AG04450 (cell line): ENCODE measurements at places on chromosomes 3 and 15. TPM values are rescaled to one million over a fixed set of nuclear protein-coding genes. Genes with fewer than 3 reads are reported as not detected.
A peak's percentile ranks its signal among the peaks of the same experiment; 100 is the strongest.

DNA sequence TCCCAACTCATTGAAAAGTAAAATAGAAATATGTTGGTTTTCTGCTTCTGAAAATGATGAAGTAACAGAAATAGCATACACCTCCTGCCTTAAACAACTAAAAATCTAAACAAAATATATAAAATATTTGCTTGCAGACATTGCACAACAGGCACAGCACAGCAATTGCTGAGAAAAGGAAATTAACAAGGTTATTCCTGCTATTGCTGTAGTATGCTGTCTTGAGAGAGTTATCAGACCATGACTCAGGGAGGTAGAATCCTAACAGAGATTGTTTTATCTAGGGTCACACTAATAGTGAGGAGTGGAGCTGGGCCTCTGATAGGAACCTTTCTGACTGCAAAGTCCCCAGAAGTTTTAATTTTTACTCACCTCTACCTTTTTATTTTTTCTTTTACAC, 72.6 kb downstream of the ZBTB20 start:
- DNase-seq, result peak; percentile 30

- DNase-seq, result peak; percentile 82
Observed at GRCh38 chr3:8990266-8991215, 27.3 kb upstream of the RAD18 start.

GRCh38 chr15:64263567-64263966, 92.4 kb downstream of the CSNK1G1 start:
- DNase-seq, result no peak

GRCh38 chr3:169627073-169627472, 36.4 kb downstream of the MECOM start:
- no peak for DNase-seq

DNA sequence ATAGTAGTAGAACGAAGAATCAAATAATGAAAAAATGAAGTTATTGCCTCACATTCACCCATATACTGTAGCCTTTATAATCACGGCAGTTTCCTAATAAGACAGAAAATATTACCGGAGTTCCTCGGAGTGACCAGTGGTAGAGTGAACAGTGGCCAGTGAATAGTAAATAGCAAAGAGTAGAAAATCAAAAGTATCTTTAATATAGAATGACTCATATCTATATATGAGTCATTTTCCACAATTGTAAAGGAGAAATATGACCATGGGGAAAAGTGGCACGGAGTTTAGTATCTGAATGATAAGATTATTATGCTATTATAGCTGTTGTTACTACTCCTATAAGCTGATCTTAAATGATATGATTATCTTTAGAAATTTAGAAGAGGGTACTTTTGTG, 38.5 kb downstream of the ZBTB20 start:
- DNase-seq, result no peak

DNA sequence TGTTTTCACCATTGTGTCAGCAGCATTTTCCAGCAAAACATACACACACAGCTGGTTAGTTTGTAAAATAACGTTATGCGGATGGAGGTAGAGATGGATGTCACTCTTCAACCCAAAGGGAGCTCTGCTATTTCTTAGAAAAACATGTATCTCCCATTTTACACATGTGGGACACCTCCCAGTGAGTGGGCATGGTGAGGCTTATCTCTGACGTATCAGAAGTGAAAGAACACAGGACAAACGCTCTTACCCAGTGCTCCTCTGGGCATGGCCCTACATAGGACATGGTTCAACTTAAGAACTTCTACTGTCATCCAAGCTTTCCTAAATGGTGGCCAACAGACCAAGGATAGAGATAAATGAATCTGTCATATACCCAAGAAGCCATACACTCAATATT, 2.1 kb downstream of the FAM240A start:
- DNase-seq, result no peak

DNA sequence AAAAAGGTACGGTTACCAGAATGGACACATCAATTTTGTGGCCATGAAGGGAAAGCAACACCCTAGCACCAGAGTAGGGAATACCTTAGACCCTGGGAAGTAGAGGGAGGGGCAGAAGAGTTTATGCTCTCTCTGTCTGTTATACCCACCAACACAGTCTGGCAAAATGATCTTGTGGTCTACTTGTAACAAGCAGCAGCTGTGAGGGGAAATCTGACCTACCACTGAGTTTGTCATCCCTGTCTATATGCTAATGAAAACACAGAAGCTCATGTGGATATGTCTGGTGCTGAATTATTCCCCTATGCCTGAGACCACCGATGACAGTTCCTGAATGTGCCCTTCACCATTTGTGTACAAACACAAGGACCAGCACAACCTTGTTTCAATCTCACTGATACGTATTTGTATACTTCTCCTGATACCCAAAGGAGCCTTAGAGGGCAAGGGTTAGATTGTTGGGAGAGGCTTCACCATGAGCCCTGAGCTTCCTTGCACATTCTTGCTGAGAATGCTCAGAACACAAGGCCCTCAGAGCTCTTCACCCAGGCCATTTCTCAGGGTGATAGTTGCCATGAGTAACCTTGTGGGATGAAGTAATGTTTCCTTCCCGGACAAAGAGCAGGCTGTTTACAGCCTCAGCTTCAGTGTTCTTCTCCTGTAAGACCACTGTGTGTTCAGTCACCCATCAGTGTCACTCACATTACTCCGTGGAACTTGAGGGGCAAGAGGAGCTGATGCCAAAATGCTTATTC, 24.7 kb upstream of the ZNF639 start:
- no peak for DNase-seq

GRCh38 chr3:129934234-129935123, 40.0 kb upstream of the TRH start:
- no peak for DNase-seq

- no peak for DNase-seq
Observed at GRCh38 chr15:100263721-100264455, 77.9 kb downstream of the ADAMTS17 start.

GRCh38 chr3:119913021-119913420, 131.1 kb downstream of the NR1I2 start:
- no peak for DNase-seq

GRCh38 chr15:85330901-85331588, 49.4 kb upstream of the AKAP13 start:
- DNase-seq, result no peak

DNA sequence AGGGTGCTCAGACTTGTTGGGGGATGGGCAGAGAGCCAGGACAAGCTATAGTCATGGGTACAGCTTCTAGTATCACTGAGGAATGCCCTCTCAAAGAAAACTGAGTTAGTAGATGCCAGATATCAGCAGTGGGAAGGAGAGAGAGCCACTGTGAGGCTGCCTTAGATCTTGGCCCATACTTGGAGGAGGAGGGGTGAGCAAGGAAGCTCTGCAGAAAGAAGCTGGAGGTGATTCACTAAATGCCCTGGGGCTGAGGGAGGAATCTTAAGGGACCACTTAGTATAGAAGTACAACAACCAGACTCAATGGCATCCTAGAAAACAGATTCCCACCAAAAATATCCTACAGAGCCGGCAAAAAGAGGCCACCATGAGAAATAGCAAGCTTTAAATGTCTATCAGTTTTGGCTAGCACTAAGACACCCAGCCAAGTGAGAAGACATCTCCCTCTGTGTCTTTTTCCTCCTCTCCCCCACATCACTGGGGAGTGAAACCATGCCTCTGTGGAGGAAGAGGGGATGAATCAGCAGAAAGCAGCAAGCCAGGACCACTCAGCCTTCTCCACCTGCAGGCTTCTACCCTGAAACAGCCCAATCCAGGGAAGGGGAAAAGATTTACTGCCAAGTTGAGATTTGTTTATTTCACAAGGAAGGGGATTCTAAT, 282.5 kb upstream of the STT3B start:
- DNase-seq, result no peak

DNA sequence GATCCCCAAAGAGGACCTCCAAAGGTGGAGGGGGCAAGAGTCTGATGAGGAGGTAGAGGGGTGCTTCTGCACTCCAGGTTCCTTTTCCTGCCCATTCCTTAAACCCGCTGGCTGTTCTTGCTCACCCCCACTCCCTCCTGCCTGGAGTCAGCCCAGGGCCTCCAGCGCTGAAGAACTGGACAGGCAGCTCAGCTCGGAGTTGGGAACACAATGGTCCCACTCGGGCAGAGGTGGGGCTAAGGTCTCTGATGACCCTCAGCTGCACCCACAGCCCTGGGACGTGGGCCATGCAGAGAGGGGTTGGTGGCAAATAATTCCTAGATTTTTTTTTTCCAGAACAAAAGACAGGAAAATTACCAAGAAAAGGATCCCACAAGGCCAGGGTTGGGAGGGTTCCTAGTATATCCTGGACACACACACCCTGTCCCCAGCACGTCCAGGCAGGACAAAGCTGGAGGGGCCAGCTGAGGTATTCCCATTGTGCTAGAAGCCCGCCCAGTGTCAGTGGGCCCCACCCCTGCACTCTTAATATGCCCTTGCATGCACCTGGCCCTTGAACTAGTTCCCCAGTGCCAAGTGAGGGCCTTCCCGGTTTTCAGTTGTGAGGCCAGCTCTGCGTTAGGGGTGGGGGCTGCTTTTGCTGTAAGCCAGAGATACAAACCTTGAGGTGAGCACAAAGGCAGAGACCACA, 22.1 kb upstream of the IP6K2 start:
- DNase-seq, result no peak

DNA sequence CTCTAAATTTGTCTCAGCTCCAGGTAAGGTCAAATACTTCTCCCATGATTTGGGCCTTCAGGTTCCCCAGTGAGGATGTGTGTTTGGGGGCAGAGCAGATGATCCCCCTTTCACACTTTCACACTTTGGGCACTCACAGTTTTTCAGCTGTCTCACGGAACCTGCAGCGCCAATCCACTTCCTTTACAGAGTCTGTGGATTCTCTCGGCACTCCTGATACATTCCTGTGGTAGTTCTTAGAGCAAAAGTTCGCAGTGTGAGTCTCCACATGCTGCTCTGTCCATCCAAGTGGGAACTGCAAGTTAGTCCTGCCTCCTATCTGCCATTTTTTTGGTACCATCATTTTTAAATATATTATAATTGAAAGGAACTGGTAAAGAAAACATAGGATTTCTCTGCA, 20.2 kb upstream of the CPOX start:
- DNase-seq, result no peak

DNA sequence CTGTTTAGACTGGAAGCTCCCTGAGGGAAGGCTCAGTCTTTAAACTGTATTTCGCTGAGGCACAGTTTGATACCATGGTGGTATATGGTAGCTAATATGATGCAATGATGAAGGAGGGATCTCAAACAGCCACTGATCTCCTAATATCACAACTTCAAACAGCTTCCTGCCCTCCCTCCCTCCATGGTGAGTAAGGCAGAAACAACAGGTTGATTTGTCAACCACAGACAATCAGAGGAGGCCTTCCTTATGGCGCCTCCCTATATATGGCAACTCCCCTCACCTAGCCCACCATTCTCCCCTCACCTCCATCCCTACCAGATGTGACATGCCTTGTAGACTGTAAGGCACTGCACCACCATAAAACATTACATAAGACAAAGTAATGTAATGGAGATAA, 316.5 kb upstream of the ICE2 start:
- DNase-seq, result no peak

DNA sequence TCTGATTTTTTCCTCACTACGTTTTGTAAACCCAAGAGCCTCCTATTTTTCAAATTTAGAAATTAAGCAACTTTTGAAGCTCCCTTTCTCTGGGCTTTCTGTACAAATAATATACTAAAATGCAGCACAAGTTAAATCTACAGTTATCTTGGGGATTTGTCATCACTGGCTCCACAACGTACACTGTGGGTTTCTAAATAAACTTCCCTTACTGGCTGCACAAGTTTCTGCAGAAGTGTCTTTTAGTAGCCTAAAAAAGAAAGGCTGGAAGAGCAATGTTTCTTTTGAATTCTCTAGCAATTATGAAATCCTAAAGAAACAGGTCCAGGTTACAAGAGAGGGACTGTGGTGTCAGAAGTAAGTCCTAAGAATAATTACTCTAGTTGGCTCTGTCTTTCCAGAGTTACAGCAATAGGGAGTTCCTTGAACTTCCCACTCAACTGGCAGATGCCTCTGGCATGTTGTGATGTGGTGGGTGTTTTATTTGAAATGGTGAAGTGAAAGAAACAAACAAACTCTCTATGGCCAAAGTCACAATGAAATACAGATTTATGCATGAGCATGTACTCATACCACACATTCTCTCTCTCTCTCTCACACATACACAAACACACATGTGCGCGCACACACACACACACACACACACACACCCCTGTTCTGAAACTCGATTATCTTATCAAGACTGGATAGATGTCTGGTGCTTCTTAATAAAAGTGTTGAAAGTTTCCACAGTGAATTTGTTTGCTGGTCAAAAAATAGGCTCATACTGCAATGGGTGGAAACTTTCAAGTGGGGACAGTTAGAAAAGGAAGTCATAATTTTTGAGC, 198.2 kb downstream of the SSR3 start:
- DNase-seq, result no peak

- no peak for DNase-seq
Observed at GRCh38 chr3:34405159-34405558, 606.7 kb downstream of the PDCD6IP start.

- DNase-seq, result no peak
Observed at GRCh38 chr15:71328453-71328852, 213.2 kb downstream of the THSD4 start.

- DNase-seq, result no peak
Observed at GRCh38 chr15:74800559-74801094, 12.0 kb upstream of the LMAN1L start.

- DNase-seq, result no peak
Observed at GRCh38 chr3:104458657-104459056, 908.1 kb upstream of the ALCAM start.

DNA sequence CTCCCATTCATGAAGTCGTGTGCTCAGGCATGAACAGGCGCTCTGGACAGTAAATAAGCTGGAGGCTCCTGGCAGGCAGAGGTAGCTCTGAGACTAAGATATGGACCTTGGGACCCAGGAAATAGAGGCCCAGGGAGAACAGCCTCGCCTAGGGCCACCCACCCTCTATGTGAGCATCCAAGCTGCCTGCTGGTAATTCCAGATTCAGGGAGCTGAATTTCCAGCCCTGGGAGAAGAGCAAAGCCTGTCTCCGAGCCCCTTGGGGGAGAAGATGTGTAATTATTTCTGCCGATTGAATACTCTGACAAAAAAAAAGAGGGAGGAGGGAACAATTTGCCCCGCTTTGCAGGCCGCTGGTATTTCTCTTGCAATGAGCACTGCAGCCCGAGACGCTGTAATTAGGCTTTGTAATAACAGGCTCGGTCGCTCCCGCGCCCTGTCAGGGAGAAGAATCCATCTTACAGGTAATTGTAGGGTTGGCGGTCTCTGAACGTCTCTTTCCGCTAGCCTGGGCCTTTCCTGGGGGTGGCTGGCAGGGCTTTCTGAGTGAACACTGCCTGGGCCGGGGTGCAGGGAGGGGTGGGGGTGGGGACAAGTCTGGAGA, 131.5 kb downstream of the WNT7A start:
- DNase-seq, result no peak

GRCh38 chr15:57358571-57358970, 17.7 kb upstream of the CGNL1 start:
- no peak for DNase-seq

DNA sequence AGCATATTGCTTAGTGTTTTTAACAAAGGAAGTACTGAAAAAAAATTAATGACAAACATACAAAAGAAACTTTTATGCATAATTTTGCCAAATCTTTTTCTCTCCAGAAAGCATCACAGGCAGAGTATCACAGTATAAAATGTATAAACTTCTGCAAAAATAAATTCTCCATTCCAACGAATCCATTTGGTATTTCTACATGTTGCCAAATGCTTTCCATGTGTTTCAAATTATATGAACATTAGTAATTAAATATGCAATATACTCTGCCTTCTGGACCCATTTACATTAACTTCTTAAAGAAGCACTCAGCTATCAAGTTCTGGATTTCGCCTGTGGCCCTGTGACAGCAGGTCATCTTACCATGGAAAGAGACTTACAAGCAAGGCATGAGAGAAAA, 189.1 kb upstream of the ALCAM start:
- no peak for DNase-seq

Gene SLC6A6
- 30.8 and 33.5 TPM in 2 replicates for polyA plus RNA-seq

Gene SV2B
- polyA plus RNA-seq, result not detected in 2 replicates

Gene SLC12A6
- polyA plus RNA-seq, result 16.0 and 19.1 TPM in 2 replicates
